Memory B cell (primary cell): ENCODE measurements at places on chromosomes 4 and X.

DNA sequence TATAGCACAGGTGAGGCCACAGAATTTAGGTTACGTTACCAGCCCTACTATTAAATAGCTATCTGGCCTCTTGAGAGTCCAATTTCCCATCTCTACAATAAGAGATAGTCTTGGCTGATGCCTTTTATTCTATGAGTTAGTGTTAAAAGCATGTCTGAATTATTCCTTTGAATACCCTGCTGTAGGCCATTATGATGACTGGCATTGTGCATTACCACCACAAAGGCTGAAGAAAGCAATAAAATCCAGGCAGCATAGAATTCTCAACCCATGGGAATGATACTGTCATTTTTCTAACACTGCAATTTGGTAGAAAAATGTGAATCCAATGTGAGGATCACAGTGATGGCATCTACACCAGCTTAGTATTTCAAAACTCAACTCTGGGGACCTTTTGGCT, 51.4 kb downstream of the OTC start:
- DNase-seq = no peak

- DNase-seq = no peak
Observed at GRCh38 chr4:55510685-55511084, 36.0 kb downstream of the CLOCK start.

DNA sequence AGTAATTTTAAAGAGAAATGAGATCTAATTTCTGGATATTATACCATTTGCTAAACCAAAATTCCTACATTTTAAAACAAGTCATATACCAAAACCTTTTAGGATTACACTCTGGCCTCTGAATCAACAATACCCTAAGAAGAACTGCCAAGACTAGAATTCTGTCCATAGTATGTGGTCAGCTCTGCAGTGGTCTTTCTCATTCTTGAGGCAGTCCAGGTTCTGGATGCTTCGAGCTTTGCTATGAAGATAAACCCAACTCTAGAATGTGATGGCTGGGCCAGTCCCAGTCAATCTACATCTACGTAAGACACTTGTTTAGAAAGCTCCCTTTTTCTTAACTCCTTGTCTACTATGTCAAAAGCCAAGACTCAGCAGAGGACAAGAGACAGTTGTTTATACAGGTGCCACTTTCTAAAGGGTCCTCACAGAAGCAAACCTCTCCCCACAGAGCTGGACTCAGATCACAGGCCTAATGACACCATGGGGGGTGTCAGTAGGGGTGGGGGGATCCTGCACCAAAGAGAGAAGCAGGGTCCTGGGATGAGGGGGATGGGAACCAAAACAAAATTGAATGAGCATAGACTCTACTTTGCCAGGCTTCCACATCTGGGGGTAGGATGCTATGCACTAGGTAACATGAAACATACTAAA, 63.2 kb downstream of the SH3RF1 start:
- no peak for DNase-seq

DNA sequence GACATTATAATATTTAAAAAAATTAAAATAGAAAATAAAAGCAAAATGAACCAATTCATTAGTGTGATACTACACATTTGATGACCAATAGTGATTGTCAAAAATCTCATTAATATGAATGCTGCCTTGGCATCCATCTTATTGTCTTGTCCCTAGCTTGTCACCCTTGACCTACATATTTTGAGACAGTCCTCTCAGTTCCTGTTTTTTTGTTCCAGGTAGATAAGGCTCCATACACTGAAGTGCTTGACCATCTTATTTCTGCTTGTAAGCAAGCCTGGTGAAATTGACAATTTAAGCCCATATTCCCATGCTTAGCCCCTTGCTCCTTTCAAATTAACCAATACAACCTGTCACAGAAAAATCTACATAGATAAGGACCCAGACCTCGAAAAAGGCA, 534.0 kb upstream of the FMR1 start:
- DNase-seq = no peak

DNA sequence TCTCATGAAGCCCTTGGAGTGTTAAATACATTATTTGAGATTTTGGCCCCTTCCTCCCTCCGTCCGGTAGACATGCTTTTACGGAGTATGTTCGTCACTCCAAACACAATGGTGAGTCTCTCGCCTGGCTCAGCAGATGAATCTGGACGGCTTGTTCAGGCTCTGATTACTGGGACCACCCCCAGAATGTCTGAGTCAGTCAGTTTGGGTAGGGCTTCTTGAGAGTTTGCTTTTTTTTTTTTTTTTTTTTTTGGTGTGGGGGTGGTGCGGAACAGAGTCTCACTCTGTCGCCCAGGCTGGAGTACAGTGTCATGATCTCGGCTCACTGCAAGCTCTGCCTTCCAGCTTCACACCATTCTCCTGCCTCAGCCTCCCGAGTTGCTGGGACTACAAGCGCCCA, 62.4 kb upstream of the MSANTD1 start:
- DNase-seq = no peak

- no peak for DNase-seq
Observed at GRCh38 chr4:144799486-144799885, 153.5 kb downstream of the HHIP start.

DNA sequence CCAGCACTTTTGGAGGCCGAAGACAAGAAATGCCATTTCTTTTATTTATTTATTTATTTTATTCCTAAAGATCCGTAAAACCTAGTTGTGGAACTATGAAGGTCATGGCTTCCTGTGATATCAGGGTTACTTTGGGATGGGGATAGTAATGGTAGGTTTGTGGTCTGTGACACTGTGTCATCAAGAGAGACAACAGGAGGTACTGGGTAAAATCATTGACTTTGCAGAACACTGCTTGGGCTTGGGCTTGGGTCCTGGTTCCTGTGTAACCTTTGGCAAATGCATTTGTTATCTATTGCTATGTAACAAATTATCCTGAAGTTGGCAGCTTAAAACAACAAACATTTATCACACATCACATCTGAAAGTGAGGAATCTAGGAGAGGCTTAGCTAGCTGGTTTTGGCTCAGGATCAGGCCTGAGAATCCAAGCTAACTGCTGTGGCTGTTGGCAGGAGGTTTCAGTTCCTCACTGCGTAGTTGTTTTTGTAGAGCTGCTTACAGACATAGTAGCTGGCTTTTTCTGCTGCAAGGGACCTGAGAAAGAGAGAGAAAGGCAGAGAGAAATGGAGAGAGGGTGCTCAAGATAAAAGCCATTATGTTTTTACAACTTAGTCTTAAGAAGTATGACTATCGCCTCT, 576.4 kb upstream of the SLIT2 start:
- DNase-seq = no peak

- DNase-seq = no peak
Observed at GRCh38 chr4:45692131-45692735, 431.6 kb downstream of the GABRG1 start.
